Fibroblast of the conjunctiva (primary cell): ENCODE measurements at places on chromosomes 3 and 15.

- no peak for DNase-seq
Observed at GRCh38 chr3:181930105-181930504, 218.4 kb downstream of the SOX2 start.

- DNase-seq = no peak
Observed at GRCh38 chr3:160132226-160132625, 93.0 kb upstream of the C3orf80 start.

GRCh38 chr3:146542179-146542578, 2.2 kb downstream of the PLSCR1 start:
- DNase-seq = no peak

DNA sequence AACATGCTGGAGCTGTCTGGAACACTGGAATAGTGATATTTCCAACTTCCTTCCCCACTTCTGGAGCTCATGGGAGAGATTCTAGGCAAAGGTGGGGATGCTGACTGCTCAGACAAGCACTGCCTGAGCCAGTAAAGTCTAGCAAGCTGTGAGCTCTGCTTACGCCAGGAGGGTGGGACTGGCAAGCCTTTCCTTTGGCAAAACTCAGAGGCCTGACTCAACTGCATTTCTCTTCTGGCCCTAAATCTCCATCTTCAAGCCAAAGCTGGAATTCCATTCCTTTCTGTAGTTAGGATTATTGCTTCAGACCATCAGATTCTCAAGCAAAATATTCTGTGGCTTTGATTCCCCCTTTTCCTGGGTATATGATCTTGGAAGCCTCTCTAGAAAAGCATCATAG, 20.3 kb upstream of the EPB42 start:
- peak; percentile 34 for DNase-seq

DNA sequence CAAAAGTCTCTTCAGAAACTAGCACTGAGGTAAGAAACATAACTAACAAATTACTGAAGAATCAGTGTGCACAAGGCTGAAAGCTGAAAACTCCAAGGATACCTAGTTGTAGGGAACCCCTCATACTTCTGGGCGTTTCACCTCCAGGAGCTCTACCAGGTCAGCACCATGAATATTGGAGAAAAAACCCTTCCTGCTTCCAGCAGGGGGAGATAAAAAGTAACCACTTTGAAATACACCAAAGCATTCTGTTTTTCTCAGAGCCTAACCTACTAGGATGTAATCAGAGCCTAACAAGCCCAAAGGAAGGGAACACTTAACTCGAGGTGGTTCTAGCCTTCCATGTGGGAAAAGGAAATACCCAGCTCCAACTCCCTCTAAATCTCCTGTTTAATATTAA, 175.8 kb upstream of the MME start:
- DNase-seq = no peak

- DNase-seq = no peak
Observed at GRCh38 chr15:77187751-77188464, 117.0 kb upstream of the TSPAN3 start.

DNA sequence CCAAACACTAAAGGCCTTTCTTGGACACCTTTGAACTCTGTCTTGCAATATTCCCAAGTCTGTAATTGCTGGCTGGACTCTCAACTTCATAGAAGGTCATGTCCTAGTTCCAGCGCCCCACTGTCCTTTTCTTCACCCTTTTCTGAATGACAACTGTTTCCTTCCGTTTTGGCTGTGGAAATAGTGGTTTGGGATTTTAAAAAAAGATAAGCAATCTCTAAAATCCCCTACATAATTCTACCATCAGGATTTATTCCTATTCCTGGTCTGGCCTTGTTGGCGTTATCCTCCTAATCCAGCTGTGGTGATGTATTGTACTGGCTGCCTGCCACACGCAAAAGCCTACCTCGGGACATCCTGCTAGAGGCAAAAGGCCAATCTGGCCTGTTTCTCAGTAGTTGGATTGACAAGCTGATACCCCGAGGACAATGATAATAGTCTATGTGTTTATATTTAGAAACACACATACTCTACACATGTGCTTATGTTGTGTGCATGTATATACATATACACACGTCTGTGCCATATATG, 440.3 kb upstream of the DPH6 start:
- peak; percentile 3 for DNase-seq

- no peak for DNase-seq
Observed at GRCh38 chr3:53247619-53248018, 8.2 kb downstream of the TKT start.

GRCh38 chr3:94272016-94272415, 209.2 kb downstream of the NSUN3 start:
- DNase-seq = no peak

GRCh38 chr3:181712226-181712552, 464 bp downstream of the SOX2 start:
- DNase-seq = no peak

DNA sequence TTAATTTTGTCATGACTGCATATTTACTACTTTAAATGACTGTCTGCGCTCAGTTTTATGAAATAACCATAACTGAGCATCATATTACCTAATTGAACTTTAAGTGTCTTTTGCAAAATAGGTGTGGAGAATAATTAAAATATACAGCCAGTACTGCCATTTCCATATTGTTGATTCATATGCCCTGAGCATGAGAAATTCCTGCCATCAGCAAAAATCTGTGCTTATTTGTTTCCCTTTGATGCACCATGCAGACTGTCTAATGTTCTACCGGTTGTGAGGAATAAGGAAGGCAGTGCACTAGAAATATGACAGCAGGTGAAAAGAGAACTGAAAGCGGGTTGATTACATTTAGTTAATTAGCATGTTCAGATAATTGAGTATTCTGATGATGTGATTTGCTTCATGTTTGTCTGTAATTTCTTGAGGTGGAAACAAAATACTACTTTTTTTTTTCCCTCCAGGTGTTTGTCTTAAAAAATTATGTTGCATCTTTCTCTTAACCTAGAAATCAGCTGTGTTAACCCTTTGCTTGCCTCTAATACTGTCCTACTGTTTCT, 229.4 kb upstream of the AZI2 start:
- DNase-seq = no peak

DNA sequence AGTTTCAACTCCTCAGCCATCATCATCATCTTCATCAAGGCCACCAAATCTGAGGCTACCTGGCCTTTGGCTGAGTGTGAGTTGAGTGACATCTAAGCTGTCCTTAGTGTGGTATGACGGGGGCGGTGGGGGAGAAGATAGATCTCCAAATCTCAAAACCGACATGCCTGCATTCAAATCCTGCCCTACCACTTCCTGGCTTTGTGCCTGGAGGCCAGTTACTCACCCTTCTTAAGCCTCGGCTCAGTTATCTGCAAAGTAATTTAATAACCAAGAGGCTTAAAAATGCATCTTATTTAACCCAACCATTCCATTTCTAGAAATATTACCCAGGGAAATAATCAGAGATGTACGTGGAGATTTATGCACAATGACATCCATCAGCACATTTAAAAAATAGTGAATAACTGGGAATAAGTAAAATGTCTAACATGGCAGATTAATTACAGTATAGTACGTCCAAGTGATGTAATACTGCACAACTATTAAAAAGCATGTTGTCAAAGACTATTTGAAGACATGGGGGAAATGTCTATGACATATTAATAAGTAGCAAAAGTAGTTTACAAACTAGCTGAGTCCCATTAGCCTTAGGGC, 167.4 kb downstream of the NTRK3 start:
- no peak for DNase-seq
